ENCODE measurements at places on chromosomes 3 and 15.
A peak's percentile ranks its signal among the peaks of the same experiment; 100 is the strongest.

DNA sequence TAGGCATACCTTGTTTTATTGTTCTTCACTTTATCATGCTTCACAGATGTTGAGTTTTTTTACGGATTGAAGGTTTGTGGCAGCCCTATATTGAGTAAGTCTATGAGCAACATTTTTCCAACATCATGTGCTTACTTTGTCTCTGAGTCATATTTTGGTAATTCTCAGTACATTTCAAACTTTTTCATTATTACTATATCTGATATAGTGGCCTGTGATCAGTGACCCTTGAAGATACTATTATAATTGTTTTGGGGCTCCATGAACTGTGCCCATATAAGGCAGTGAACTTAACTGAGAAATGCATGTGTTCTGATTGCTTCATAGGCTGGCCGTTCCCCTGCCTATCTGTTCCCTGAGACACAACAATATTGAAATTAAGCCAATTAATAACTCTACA, 42.8 kb upstream of the NSMCE3 start:
- no peak for DNase-seq

DNA sequence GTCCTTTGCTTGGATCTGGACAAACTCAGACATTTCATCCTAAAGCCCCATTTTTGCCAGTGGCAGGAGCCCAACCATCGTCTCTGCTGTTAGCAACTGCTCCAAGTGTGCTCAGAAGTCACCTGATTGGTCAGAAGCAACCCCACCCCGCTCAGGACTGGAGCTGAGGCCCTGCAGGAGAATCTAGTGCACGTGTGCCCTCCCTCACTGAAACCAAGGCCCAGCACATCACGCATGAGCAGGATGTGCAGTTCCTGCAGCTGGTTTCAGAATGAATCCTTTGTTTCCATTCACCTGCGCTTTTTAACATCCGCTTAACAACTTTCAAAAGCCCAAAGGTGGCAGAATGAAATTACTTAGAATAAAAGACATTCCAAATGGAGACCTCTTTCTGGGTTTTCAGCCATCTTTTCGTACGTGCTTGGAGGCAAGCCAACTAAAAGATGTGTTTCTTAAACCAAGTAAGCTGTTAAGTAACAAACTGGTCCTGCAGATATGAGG, 81.2 kb downstream of the SRGAP3 start:
- DNase-seq: no peak

DNA sequence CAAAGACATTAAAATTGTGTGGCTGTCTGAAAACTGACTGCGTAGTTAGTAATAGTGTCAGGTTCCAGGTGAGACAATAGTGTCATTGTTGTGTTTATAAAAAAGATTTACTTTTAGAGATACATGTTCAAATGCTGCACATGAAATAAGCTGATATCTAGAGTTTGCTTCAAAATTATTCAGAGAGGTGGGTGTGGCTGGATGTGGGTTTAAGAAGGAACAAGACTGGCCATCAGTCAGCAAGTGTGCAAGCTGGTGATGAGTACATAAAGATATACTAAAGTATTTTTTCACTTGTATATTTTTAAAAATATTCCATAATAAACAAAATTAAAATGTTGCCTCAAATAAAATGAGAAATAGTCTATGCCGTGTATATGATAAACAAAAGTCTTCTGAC, 190.6 kb downstream of the ARRDC4 start:
- no peak for DNase-seq

DNA sequence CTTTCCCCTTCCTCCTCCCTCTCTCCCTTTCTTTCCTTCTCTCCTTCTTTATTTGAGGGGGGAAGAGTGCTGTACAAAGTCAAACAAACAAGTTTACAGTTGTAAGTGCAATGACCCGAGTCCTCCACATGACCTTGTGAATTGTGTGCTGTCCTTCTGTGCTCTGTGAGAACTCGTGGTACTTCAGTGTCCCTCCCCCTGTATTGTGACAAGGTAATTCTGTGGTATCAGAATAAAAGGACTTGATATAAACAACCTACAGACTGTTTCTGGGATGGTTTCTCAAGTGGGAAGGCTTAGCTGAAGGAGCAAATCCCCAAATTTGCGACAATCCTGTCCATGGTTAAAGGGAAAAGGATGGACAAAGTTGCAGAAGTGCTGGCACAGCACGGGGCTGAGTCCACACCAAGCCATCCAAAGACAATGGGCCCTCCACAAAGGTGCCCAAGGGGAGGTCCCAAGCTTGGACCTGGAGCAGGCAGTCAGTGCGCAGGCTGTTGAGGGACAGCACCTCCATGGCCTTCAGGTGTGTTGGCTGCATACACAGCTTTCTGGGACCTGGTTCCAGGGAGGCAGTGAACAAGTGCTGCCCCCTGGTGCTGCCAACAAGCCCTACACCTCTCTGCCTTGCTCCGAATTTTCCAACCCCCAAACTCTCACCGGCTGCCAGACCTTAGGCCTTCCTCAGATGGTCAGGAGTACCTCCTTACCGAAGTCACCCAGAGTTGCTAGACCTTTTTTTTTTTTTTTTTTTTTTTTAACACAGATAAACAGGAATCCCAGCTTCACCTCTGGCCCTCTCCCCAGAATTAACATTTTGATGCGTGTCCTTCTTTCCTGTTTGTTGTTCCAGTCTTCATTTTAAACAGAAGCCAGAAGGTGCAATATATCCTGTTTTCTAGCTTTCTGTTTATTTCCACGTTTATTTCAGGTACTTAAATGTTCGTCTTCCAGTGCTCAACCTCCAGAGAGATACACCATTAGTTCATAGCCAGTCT, 2.6 kb upstream of the APEH start:
- peak; percentile 70 for DNase-seq

DNA sequence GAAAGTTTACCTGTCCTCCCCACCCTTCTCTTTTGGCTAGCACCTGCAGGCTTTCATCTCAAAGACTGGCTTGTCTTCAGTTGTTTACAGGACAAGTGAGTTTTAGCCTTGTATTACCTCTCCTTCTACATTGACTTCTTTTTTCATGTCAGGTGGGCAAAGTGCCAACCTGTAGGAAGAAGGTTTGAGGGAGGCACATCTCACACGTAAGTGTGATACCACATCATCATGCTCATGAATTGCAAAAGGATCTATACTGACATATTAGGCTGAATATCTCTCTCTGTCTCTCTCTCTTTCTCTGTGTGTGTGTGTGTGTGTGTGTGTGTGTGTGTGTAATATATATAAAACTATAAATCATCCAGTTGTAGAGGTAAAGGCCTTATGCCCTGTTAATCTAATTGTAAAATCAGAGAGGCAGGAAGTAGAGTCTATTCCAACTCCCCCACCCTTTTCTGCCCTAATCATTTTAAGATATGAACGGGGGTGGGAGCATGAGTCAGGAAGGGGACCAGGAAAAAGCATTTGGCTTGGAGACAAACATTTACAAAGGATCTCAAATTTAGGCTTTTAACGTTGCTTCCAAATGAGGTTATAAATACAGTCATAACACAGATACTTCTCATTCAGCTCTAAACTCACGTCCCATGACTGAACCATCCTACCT, 107.0 kb upstream of the PFN2 start:
- DNase-seq: no peak

DNA sequence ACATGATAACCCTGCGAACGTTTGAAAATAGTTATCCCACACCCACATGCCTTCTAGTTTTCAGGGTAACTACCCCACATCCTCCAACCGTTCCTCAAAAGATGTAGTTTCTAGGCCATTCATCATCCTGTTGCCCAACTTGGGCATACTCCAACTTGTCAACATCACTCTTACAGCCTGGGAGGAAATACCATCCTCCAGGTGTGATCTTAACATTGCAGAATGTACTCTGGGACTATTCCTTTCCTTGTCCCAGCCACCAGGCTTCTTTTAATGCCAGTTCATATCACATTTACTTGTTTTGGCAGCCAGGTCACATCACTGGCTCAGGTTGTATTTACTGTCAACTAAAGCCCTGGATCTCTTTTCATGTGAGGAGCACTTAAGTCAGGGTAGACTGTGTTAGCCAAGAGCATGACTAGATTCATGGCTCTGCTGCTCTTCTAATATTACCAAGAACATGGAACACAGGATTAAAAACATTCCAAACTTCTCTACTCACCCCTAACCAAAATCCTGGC, 4.0 kb upstream of the DENND6A start:
- DNase-seq: no peak

GRCh38 chr3:165644331-165644730, 192.9 kb downstream of the BCHE start:
- DNase-seq: no peak

GRCh38 chr3:116037954-116038911, 407.1 kb downstream of the LSAMP start:
- DNase-seq: no peak

GRCh38 chr3:81788610-81789009, 27.2 kb upstream of the GBE1 start:
- DNase-seq: no peak

GRCh38 chr3:184770541-184770940, 41.4 kb upstream of the VPS8 start:
- DNase-seq: no peak

Measured in activated gamma-delta T cell treated with Interleukin-2 at 50 U/mL for 16 hours (primary cell).